Left lung (tissue), 14 donors: ENCODE measurements at places on chromosomes 6 and 20.

DNA sequence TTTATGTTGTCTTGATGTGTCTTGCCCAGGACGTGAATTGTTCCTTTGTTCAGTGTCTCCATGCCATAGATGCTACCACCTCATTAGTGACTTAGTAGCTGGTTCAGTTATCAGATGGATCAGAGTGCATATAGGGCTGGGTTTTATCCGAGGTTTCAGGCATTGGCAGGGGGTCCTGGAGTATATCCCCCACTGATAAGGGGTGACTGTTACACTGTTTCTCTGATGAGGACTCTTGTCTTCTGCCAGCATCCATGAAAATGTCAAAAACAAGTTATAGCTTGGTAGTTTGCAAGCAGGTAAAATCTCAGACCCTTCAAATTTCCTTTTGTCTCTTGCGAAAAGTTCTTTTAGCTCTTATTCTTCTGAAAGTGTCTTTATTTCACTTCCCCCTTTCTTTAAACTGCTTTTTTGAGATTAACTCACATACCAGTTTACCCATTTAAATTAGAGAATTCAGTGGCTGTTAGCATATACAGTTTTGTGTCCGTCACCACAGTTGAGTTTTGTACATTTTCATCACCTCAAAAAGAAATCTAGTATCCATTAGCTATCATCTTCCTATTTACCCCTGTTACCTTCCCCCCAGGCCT, 109.2 kb downstream of the CDYL start:
- H3K27me3 ChIP-seq = no peaks in the 10 kb centered on the region
- H3K4me3 ChIP-seq = no peak overlapping the region
- H3K4me1 ChIP-seq = peaks cover 27% of the 10 kb centered on the region
- H3K27ac ChIP-seq = no peak overlapping the region

- H3K36me3 ChIP-seq = peaks cover 5% of the 10 kb centered on the region
- H3K4me3 ChIP-seq = no peak overlapping the region
- no peak for DNase-seq
Measured at GRCh38 chr20:50915424-50915823, 15.8 kb downstream of the ADNP start.

- H3K4me1 ChIP-seq = no peaks in the 10 kb centered on the region
- no peak for DNase-seq
- no peaks in the 10 kb centered on the region for H3K36me3 ChIP-seq
- H3K27me3 ChIP-seq = no peaks in the 10 kb centered on the region
- no peak overlapping the region for H3K27ac ChIP-seq
Measured at GRCh38 chr6:51655517-51655916, 431.9 kb downstream of the PKHD1 start.

DNA sequence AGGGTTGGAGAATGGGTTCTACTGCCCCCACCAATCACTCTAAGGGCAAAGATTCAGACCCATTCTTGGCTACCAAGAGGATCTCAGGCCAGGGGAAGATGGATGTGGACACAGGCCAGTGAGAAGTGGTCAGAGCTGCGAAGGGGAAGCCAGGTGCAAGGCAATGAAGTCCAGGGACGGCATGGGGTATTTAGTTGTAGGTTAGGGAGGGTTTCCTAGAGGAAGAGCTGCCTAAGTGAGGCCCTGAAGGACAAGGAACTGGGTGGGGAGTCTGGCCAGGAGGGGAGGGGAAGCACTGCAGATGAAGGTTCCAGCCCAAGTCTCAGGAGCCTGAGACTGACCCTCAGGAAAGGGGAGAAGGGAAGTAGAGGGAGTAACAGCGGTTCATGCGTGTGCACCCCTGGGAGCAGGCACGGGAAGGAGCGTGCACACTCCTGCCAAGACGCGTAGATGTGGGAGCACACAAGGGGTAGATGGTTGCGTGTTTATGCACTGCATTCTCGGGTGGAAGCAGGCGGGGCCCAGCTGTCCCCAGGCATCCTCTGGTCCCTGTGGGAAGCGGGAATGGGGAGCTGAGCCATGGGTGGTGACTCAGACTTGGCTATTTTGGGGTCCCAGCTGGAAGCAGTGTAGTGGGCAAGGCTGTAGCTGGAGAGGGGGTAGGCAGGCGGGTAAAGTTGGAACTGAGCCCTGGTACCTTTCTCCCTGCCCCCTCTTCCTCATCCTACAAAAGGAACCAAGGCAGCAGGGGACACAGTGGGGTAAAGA, 3.3 kb downstream of the ACTL10 start:
- no peaks in the 10 kb centered on the region for H3K36me3 ChIP-seq
- no peak for DNase-seq
- H3K27me3 ChIP-seq = no peaks in the 10 kb centered on the region
- H3K4me3 ChIP-seq = no peak overlapping the region
- H3K27ac ChIP-seq = no peak overlapping the region
